ENCODE measurements at places on chromosomes 4 and X. TPM values are rescaled to one million over a fixed set of nuclear protein-coding genes. Genes with fewer than 3 reads are reported as not detected.

Gene CFAP47
- total RNA-seq: not detected

DNA sequence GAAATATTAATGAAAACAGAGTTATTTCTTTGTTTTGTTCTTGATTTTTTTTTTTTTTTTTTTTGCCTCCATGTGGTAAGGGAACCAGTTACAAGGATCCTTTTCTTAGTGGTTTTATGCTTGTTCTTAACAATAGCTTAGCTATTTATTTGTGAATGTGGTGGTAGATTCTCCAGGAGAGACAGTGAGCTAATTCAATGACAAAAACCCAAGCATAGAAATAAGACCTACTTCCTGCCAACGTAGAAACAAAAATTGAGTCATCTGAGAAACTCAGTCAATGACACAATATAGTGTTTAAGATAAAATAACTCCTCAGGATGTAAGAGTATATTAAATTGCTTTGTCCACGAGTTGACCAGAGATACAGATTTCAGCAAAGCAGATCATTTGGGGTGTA is 863.8 kb upstream of the PABPC4L start:
- no peak for DNase-seq

DNA sequence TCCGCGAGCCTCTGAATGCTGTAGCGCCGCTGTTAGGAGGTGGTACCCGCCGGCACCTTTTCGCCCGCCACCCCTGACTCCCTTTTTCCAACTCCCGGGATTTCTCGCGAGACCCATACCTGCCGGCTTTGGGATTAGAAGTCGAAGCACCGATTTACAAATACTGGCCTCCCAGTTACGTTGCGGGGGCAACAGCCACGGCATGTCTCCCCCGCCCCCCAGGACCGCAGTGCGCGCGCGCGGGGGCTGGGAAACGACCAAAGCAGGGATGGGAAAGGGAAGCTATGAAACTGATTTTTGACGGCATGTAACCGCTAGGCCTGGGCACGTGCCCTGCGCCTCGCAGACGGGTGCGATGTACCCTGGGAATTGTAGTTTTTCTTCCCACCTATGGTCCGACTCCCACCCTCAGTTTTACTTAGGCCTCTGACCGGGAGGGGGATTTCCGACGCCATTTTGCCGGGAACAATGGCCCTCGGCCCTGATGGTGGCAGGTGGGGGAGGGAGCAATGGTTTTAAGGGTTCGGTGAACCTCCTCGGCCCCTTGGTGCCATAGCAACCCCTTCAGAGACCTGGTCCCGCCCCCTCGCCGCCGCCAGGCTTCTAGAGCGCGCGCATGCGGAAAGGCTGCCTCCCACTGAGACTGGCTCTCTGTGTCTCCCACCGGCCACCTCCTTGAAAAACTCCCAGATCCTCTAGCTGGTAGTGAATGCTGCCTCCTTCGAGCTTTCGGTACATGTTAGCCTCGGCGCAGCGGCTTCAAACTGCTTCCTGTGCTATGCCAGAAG is 772 bp upstream of the WNK3 start:
- no peak for DNase-seq

Gene PRR27
- not detected for total RNA-seq

- no peak for DNase-seq
Observed at GRCh38 chr4:165461159-165461821, 82.5 kb downstream of the CPE start.

DNA sequence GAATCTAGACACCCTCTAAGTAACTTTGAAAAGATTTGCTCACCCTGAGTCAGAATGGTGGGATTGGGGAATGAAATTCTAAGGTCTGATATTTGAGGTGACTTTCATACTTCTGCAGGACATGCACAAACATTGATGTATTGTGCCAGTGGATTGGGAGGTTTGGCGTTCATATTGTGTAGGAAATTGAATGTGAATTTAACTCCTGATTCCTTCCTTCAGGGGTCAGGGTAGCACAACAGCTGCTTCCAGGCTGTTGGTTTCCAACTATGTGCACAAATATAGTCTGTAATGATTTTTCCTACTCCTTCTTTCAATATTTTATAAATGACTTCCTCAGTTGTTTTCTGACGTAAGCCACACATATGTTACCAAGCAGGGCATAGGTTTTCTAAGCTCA is 3.1 kb downstream of the IL1RAPL1 start:
- DNase-seq: no peak

DNA sequence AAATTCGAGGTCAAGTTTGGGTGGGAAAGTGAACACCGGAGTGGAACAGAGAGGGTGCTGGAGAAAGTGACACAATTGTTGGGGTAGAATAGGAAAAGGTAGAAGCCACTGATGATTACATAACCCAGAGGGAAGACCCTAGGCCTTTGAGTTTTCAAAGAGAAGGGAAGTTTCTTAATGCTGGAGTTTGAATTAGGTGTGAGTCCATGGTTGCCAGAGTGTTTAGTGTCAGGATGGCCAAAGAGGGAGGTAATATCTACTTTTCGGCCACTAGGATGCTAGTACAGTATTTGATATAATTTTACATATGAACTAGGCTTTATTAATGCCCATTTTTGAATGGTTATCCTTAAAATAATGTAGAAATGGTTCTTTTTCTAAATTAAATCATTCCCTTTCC is 5.4 kb downstream of the BCORL1 start:
- no peak for DNase-seq

- DNase-seq: no peak
Observed at GRCh38 chr4:54228056-54228527, 1.0 kb upstream of the PDGFRA start.

Measured in cardiac septum (tissue), 1 donor.